SW480 (cell line): ENCODE measurements at places on chromosomes 2 and 18.

GRCh38 chr2:198788676-198789075 is 669.1 kb downstream of the SATB2 start:
- no peak for DNase-seq

DNA sequence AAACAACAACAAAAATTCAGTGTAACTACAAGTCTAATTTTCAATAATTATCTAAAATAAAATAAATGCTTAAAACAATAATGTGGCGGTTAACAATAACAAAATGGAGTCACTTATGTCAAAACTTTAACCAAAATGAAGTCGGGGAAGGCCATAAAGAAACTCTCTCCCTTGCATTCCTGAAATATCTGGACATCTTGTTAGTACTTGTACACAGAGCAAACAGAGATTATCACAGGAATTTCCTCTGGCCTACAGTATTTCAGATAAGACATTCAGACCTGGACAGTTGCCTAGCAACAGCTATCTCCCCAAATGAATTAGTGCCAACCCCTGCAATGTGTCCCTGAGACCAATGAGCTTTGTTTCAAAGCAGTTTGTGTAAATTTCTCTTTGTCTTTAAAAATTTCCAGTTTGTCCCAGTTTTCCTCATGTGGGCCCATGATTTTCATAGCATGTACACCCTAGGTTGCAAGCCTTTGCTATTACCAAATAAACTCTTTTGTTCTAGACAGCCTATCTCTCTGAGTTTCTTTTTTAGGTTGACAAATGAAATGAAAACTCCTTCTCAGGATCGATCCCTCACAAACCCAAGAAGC is 68.6 kb downstream of the EXOC6B start:
- DNase-seq: no peak

- peak; percentile 73 for DNase-seq
Observed at GRCh38 chr2:174939046-174939445, 66.1 kb downstream of the CHN1 start.

DNA sequence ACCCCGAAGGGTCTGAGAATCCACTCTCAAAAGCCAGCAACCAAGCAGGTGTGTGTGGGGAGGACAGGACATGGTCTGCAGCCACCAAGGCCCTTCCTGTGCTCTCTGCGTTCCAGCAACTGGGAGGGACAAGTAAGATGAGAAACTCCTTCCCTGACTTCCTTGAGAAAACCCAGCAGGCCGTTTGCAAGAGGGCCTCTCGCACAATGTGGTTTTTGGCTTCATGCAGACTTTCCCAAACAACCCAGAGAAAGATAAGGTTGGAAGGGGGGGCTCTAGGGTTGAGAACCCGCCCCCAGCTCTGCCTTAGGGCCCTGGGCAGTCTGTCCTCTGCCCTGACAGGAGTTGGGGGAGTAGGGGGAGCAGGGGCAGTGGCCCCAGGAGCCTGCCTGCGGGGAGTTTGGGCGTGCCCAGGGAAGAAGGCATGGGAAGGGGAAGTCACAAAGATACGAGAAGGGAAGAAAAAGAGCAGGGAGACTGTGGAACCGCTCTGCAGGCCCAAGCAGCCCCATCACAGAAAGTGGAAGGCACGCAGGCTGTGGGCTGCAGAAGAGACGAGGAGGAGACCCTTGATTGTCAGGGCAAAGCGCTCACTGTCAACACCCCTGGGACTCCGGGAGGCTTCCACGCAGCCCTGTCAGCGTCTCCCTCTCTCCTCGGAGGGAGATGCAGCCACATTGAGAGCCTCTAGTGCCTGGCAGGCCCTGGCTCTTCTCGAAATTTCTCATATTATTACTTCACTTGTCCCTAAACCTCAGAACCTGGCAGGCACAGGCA is 99.8 kb downstream of the SMAD7 start:
- no peak for DNase-seq

DNA sequence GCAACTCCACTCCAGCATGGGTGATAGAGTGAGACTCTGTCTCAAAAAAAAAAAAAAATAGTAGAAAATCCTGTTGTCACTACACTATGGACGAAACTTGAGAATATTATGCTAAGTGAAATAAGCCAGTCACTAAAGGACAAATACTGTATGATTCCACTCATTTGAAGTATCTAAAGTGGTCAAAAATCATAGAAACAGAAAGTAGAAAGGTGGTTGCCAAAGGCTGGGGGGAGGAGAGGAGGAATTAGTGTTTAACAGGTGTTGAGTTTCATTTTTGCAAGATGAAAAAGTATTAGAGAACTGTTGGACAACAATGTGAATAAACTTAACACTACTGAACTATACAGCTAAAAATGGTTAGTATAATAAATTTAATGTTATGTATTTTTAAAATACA is 18.8 kb upstream of the RMP24 start:
- no peak for DNase-seq

DNA sequence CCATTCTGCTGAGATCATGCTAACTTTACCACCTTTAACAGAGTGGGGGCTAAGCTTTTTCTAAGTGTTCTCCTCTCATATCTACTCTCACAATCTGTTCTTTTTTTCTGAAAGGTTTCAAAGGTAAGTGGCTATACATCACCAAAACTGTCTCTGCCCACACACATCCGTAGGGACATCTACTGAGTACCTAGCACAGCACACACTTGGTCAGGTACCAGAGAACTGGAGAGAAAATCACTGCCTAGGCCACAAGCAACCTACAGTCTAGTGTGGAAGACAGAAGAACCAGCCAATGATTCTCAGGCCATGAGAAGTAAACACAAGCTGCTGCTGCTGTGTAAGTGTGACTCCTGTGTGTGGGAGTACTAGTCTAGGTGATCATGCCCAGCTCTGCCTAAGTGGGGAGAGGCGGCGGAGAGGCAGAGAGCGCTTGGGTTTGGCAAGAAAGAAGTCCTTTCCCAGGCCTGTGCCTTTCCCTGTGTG is 176.1 kb upstream of the ZFP36L2 start:
- no peak for DNase-seq

- DNase-seq: no peak
Observed at GRCh38 chr2:159584796-159585195, 31.6 kb downstream of the BAZ2B start.

GRCh38 chr2:201656740-201657139 is 13.4 kb upstream of the TMEM237 start:
- no peak for DNase-seq

- DNase-seq: no peak
Observed at GRCh38 chr2:30971231-30972025, 164.2 kb upstream of the CAPN13 start.

DNA sequence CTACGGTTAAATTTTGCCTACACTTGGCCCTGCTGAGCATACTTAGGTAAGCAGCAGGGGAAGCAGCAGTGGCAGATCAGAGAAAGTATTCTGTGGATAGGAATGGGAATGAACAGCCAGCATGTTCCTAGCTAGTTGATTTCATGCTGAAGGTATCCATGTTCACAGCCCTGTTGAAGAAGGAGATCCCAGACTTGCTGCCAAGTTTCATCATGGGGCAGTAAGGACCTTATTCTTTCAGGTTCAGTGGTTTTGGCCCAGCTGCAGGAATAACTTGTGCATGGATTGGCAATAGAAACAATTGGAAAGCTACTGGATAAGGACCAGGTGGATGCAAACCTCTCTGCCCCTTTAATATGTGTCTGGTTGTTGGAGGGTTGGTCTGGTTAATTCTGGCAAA is 98.2 kb upstream of the TMEM178A start:
- no peak for DNase-seq
